ENCODE measurements at places on chromosomes 7 and 10.

DNA sequence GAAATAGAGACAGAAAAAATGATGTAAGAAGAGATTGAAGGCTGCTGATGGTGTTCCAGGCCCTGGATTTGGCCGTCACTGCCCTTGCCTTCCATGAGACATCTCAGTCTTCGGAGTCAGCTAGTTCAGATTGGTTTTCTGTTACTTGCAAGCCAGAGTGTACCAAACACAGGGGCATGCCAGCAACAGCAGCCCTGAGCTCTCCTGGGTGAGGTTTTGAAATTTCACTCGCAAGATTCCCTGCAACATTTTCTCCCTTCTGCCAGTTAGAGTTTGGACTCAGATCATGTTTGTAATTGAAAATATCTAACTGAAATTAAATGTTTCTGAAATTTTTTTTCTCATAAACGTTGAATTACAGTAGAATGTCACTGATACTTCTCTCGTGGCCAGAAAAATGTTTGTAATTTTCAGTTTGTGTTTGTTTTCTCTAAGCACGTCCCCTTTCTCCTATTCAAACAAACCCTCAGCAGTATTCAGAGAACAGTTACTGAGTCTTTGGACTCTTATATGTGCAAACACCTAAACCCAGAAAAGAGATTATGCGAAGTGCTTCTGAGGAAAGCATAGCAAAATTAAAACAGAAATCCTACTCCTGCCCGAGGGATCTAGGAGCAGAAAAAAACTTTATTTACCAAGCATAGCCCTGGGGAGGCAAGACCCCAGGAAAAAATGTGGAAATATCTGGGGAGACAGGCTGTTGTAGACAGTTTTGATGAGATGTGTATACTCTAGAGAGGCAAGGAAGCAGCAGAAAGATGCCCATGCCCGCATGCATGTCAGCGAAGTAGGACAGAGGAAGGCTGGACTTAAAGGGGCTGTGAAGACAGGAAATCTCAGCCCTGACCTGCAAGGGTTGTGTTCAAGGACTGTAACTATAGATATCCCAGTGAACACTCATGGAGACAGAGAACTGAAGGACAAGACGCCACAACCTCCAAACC lies 43.0 kb upstream of the NAMPT start:
- DNase-seq = no peak

- DNase-seq = no peak
Measured at GRCh38 chr10:23914641-23915040, 294.3 kb upstream of the KIAA1217 start.

- DNase-seq = peak; percentile 90
Measured at GRCh38 chr7:33853361-33854062, 51.8 kb upstream of the BMPER start.

- DNase-seq = no peak
Measured at GRCh38 chr10:103204353-103205255, 11.5 kb upstream of the NT5C2 start.

DNA sequence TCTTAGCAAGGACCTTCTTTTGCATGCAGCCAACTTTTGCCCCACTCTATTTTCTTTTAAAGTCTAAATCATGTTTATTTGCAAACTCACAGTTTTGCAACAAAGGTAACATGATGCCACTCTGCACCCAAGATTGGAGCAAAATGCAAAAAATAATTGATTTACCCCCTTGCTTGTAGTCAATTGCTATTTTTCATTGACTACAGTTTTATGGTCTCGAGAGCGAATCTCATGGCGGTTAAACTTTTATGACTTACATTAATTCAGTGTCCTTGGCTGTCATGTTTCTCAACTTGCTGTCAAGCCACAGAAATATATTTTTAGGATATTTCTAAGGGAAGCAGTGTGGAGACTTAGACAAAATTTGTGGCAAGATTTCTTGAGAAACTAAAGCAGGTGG lies 110.0 kb upstream of the JCAD start:
- DNase-seq = no peak

All from AG10803 (cell line).